Mesenteric fat pad (tissue), 1 donor: ENCODE measurements at places on chromosomes 5 and 9. TPM values are rescaled to one million over a fixed set of nuclear protein-coding genes. Genes with fewer than 3 reads are reported as not detected.

Gene ANKRD31
- total RNA-seq = 0.13 TPM

Gene SHROOM1
- total RNA-seq = 10.6 TPM

Gene TTC23L
- total RNA-seq = not detected

Gene ARHGEF37
- total RNA-seq = 3.9 TPM

Gene GDA
- 0.32 TPM for total RNA-seq

Gene WDR55
- total RNA-seq = 23.4 TPM

Gene TBC1D9B
- 128 TPM for total RNA-seq

Gene HK3
- total RNA-seq = 41.1 TPM

Gene TOMM5
- 82.7 TPM for total RNA-seq

Gene PSMD5
- 54.6 TPM for total RNA-seq

Gene FAM120A
- 98.0 TPM for total RNA-seq

Gene CDC14B
- total RNA-seq = 37.4 TPM

Gene DNAH5
- total RNA-seq = 0.35 TPM

Gene RAI14
- total RNA-seq = 33.7 TPM

Gene SLC34A1
- total RNA-seq = not detected

Gene C5orf58
- not detected for total RNA-seq

Gene KCTD16
- total RNA-seq = 0.32 TPM

Gene INSYN2B
- total RNA-seq = 0.84 TPM

Gene PCDHB15
- 3.4 TPM for total RNA-seq

Gene LAMC3
- 4.8 TPM for total RNA-seq

Gene PDLIM7
- 58.8 TPM for total RNA-seq

Gene TDRD7
- total RNA-seq = 15.1 TPM

Gene SLC6A3
- not detected for total RNA-seq

Gene TRAF1
- total RNA-seq = 1.6 TPM

Gene THBS4
- 61.5 TPM for total RNA-seq

Gene TXNDC8
- not detected for total RNA-seq

Gene TMOD1
- total RNA-seq = 5.8 TPM

Gene FAM53C
- total RNA-seq = 25.7 TPM

Gene LRRC19
- total RNA-seq = not detected

Gene CBY3
- not detected for total RNA-seq

Gene PTPRD
- 18.0 TPM for total RNA-seq

Gene FAM174A
- total RNA-seq = 14.1 TPM

Gene STPG3
- total RNA-seq = not detected

Gene SLU7
- total RNA-seq = 44.2 TPM

Gene SNX24
- total RNA-seq = 14.9 TPM

Gene IL33
- 40.1 TPM for total RNA-seq

Gene TSLP
- total RNA-seq = 1.5 TPM

Gene GRM6
- not detected for total RNA-seq

Gene IL5
- not detected for total RNA-seq

Gene OLFML2A
- total RNA-seq = 10.7 TPM

Gene GALNT12
- 1.4 TPM for total RNA-seq

Gene CCDC183
- 0.71 TPM for total RNA-seq

Gene ATP10B
- 0.42 TPM for total RNA-seq

Gene NACC2
- total RNA-seq = 41.4 TPM

Gene ADRB2
- 25.3 TPM for total RNA-seq

Gene IFNA13
- not detected for total RNA-seq

Gene SLC36A2
- not detected for total RNA-seq

Gene CNOT6
- total RNA-seq = 14.8 TPM

Gene GRXCR2
- total RNA-seq = not detected

Gene IRX2
- total RNA-seq = 0.45 TPM

Gene SV2C
- total RNA-seq = not detected

Gene IRGM
- 0.19 TPM for total RNA-seq

Gene FNBP1
- 39.5 TPM for total RNA-seq

Gene RXRA
- total RNA-seq = 129 TPM

Gene GAPT
- total RNA-seq = 2.0 TPM
